Endodermal cell (in vitro differentiated cells): ENCODE measurements at places on chromosomes 12 and 14.

- no peak overlapping the region for H3K27ac ChIP-seq
- peaks cover 25% of the 10 kb centered on the region for H3K36me3 ChIP-seq
- no peak for DNase-seq
- no peaks in the 10 kb centered on the region for H3K4me1 ChIP-seq
Measured at GRCh38 chr14:105460616-105461015, 14.0 kb upstream of the CRIP2 start.

- no peaks in the 10 kb centered on the region for H3K4me1 ChIP-seq
- no peak overlapping the region for H3K27ac ChIP-seq
- no peaks in the 10 kb centered on the region for H3K27me3 ChIP-seq
Measured at GRCh38 chr12:12127304-12127703, 56.6 kb downstream of the BCL2L14 start.

DNA sequence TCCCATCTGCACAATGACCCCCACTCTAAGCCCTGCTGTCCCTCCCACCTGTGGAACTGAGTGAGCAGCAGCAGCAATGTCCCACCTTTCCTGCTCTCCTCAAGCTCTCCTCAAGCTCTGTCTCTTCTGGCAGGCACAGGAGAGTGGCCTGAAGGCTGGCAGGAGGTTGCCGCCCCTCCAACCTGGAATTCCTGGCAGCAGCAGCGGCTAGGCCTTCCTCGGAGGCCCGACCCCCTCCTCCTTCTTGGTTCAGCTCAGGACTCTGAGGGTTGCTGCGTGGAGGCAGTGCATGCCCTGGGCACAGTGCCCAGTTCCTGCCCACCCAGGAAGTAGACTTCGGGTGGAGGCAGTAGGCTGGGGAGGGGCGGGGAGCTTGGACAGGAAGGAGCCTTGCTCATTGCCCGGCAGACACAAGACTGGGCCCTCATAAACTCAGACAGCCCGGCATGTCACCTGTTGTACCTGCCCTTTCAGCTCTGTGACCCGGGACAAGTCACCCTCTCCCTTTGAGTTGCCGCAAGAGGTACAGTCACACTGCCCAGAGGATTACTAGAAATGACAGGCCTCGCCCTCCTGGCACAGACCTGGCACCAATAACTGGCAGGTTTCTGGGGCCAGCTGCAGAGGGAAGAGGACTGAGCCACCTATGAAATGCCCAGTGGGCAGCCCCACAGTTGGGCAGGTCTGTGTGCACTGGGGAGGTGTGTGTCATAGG is 2.1 kb upstream of the SERPINA1 start:
- H3K4me1 ChIP-seq, result no peaks in the 10 kb centered on the region
- no peak overlapping the region for H3K27ac ChIP-seq
- DNase-seq, result peak; percentile 56
- H3K27me3 ChIP-seq, result peaks cover 25% of the 10 kb centered on the region
- H3K36me3 ChIP-seq, result no peaks in the 10 kb centered on the region

DNA sequence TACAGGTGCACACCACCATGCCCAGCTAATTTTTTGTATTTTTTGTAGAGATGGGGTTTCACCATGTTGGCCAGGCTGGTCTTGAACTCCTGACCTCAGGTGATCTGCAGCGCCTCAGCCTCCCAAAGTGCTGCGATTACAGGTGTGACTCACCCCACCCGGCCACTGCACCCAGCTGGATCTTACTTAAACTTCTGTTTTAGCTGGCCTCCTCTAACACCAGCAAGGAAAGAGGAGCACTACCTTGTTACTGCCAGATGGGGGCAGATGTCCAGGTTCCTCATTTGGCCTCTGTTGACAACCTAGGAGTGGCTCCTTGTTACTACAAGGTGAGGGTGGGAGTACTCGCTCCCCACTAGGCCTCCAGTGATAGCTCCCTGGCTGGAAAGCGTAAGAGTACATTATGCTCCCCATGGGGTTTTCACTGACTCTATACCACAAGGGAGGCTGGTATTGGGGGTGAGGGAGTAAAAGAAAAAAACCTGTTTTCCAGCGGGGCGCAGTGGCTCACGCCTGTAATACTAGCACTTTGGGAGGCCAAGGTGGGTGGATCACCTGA is 13.2 kb upstream of the ARF6 start:
- no peak overlapping the region for H3K4me3 ChIP-seq
- H3K36me3 ChIP-seq, result no peaks in the 10 kb centered on the region
- H3K27ac ChIP-seq, result no peak overlapping the region
- H3K4me1 ChIP-seq, result no peaks in the 10 kb centered on the region
- peak; percentile 86 for DNase-seq

DNA sequence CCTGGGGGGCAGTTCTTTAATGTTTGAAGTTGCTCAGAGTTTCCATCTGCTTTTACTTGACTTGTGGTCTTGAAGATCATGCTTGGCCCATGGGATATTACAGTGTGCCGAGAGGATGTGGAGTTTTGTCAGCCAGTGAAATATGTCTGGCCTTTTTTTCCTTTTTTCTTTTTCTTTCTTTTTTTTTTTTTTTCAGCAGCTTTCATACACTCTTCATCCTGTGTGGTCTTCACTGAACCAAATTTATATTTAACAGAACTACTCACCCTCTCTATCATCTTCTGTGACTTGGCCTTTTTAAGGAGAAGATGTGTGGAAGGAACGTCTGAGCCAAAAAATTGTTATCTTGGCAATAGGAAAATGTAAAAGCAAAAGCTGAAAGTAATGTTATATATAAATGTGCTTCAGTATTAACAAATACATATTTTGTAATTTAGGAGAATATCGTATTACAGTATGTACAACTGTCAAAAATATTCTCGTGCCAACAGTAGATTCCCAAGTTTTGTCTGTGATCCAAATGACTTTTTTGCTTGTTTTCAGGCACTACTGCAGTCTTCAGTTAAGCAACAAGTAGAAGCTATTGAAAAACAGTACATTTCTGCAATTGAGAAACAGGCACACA is 200.6 kb downstream of the CCDC91 start:
- no peak overlapping the region for H3K27ac ChIP-seq
- DNase-seq, result no peak
- peaks cover 10% of the 10 kb centered on the region for H3K36me3 ChIP-seq
- no peaks in the 10 kb centered on the region for H3K27me3 ChIP-seq

DNA sequence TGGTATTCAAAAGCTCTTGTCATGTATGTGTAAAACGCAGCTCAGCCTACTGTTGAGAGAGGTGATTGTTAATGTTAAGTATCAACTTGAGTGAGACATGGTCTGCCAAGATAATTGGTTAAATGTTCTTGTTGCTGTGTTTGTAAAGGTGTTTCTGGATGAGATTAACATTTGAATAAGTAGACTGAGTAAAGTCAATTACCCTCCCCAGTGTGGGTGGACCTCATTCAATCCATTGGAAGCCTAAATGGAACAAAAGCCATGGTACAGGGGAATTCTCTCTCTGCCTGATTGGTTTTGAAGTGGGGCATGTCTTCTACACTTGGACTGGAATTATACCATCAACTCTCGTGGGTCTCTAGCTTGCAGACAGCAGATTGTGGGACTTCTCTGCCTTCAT is 63.8 kb upstream of the RERGL start:
- DNase-seq, result no peak
- peak overlapping the region; percentile 21 for H3K4me3 ChIP-seq
- H3K27me3 ChIP-seq, result no peaks in the 10 kb centered on the region
- no peak overlapping the region for H3K27ac ChIP-seq
- no peaks in the 10 kb centered on the region for H3K36me3 ChIP-seq

DNA sequence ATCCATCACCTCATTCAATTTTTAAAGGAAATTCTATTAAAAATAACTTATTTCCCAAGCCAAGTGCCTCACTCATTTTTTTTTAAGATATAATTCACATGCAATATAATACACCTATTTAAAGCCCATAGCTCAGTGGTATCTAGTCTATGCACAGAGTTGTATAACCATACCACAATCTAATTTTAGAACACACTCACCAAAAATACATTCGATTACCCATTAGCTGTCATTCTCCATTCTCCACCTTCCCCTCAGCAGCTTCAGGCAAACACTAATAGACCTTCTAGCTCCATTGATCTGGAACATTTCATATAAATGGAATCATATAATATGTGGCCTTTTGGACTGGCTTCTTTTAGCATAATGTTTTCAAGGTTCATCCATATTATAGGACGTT is 49.5 kb downstream of the CLMN start:
- H3K4me1 ChIP-seq, result no peaks in the 10 kb centered on the region
- H3K36me3 ChIP-seq, result no peaks in the 10 kb centered on the region
- no peak overlapping the region for H3K4me3 ChIP-seq
- H3K27ac ChIP-seq, result no peak overlapping the region
- DNase-seq, result no peak
- H3K27me3 ChIP-seq, result no peaks in the 10 kb centered on the region

DNA sequence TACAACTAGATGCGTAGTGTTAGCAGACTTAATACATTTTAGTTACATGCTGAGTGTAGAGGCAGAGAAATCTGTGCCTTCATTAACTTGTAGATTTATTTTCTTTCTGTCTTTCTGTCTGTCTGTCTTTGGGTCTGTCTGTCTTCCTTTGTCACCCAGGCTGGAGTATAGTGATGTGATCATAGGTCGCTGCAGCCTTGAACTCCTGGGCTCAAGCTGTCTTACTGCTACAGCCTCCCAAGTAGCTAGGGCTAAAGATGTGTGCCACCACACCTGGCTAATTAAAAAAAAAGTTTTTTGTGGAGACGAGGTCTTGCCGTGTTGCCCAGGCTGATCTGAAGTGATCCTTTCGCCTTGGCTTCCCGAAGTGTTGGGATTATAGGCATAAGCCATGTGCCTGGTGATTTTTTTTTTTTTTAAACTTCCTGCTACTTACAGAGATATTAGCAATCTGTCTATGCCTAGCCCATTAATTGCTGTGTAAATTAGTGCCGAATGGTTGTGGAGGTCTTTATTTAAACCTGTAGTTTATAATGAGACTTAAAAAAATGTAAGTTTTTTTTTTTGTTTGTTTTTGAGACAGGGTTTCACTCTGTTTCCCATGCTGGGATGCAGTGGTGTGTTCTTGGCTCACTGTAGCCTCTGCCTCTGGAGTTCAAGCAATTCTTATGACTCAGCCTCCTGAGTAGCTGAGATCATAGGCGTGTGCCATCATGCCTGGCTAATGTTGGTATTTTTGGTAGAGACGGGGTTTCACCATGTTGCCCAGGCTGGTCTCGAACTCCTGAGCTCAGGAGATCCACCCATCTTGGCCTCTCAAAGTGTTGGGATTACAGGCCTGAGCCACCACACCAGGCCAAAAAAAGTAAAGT is 22.8 kb downstream of the ERC1 start:
- no peak overlapping the region for H3K4me3 ChIP-seq
- H3K36me3 ChIP-seq, result peaks cover 5% of the 10 kb centered on the region
- H3K27ac ChIP-seq, result no peak overlapping the region
- no peaks in the 10 kb centered on the region for H3K27me3 ChIP-seq
- no peak for DNase-seq

DNA sequence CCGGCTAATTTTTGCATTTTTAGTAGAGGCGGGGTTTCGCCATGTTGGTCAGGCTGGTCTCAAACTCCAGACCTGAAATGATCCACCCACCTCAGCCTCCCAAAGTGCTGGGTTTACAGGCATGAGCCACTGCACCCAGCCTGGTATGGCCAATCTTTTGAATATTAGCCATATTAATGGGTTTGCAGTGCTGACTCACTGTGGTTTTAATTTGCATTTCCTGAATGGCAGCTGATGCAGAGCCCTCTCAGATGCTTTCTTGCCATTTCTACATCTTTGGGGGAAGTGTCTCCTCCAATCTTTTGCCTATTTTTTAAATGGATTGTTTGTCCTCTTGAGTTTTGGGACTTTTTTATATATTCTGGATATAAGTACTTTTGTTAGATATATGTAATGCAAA is 55.5 kb upstream of the NPAS3 start:
- H3K4me1 ChIP-seq, result no peaks in the 10 kb centered on the region
- H3K27ac ChIP-seq, result no peak overlapping the region
- H3K4me3 ChIP-seq, result no peak overlapping the region
- H3K36me3 ChIP-seq, result no peaks in the 10 kb centered on the region

GRCh38 chr12:55733021-55733555 is 4.3 kb upstream of the CD63 start:
- H3K27ac ChIP-seq, result no peak overlapping the region
- no peak overlapping the region for H3K4me3 ChIP-seq
- H3K36me3 ChIP-seq, result no peaks in the 10 kb centered on the region
- DNase-seq, result no peak

DNA sequence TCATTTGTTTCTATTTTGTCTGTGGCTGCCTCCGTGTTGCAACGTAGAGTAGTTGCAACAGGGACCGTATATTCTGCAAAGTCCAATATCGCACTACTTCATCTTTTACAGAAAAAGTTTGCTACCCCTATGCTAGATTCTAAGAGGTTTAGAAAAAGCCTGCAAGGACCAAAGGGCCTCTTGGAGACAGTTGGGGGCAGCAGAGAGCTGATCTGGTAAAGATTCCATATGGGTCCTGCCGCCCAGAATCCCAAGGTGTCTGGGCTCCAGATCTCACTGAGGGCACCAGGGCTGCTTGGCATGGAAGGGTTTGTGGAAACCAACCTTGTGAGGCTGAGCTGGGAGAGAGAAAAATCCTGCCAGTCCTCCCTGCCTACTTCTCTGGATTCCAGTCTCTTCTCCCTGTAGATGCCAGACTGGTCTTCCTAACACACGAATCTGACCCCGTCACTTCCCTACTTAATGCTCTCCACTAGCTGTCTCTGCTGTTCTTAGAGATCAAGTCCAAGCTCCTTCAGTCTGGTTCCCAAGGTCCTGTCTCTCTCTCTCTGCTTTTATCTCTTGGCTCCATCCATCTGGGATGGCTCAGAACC is 74.6 kb downstream of the GLRX5 start:
- DNase-seq, result peak; percentile 89
- H3K4me1 ChIP-seq, result no peaks in the 10 kb centered on the region

- H3K4me3 ChIP-seq, result no peak overlapping the region
- no peaks in the 10 kb centered on the region for H3K36me3 ChIP-seq
- no peaks in the 10 kb centered on the region for H3K27me3 ChIP-seq
- DNase-seq, result no peak
- no peak overlapping the region for H3K27ac ChIP-seq
Measured at GRCh38 chr12:108340037-108340436, 926 bp upstream of the CMKLR1 start.

DNA sequence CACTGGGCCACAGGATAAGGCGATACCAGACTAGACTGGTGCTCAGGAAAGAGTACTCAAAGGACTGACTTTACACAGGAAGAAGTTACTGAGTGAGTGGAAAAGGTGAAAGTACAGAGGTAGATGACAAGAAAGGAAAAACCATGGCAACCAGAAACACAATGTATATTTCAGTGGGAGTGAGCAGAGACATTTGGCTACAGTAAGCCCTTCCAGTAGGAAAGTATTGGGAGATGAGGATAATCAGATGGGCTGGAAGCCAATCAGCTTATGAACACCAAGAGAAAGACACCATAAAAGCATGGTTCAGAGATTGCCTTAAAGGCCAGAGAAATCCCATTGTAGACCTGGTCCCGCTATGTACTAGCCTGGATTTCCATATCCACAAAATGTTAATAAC is 51.6 kb downstream of the TMTC1 start:
- no peak overlapping the region for H3K27ac ChIP-seq
- no peaks in the 10 kb centered on the region for H3K36me3 ChIP-seq
- DNase-seq, result no peak
- H3K4me3 ChIP-seq, result no peak overlapping the region
- H3K27me3 ChIP-seq, result no peaks in the 10 kb centered on the region
- H3K4me1 ChIP-seq, result no peaks in the 10 kb centered on the region

- no peak for DNase-seq
- H3K4me3 ChIP-seq, result no peak overlapping the region
- no peak overlapping the region for H3K27ac ChIP-seq
- H3K36me3 ChIP-seq, result no peaks in the 10 kb centered on the region
- H3K4me1 ChIP-seq, result no peaks in the 10 kb centered on the region
- H3K27me3 ChIP-seq, result no peaks in the 10 kb centered on the region
Measured at GRCh38 chr14:102759456-102760187, 17.6 kb upstream of the TRAF3 start.

- H3K27me3 ChIP-seq, result no peaks in the 10 kb centered on the region
- H3K4me3 ChIP-seq, result no peak overlapping the region
- no peak for DNase-seq
- H3K4me1 ChIP-seq, result no peaks in the 10 kb centered on the region
Measured at GRCh38 chr12:92064422-92064821, 81.2 kb downstream of the BTG1 start.
